ENCODE measurements at places on chromosomes 13 and 19.
A peak's percentile ranks its signal among the peaks of the same experiment; 100 is the strongest.

DNA sequence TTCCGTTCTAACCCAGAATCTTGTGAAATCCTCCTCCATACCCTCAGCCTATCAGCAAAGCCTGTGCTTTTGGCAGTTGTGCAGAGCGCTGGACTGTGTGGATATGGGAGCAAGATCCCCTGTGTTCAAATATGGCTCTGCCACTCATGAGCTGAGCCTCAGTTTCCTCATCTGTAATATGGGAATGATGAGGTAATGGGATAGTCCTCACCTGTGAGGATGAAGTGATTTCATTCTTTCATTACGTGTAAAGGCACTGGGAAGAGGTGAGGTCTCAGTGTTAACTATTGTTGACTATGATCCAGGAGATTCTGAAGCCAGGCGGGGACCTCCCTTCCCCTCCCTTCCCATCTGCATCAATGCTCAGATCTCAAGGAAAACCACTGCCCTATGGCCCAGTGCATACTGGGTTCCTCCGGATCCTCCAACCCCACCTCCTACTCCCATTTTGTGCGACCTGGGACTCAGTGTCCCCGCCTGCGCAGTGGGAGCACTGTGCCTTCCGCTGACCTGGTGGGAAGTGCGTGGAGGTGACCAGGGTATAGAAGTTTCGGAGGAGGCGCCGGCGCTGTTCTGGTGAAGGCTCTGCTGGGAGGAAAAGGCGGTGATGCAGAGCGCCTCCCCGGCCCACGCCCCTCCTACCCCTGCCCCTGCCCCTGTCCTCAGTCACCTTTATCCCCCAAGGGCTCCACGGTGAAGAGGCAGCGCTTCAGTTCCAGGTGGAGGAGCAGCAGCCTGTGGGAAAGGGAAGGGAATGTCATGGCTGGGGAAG lies 5.0 kb downstream of the FUZ start:
- DNase-seq, result no peak

DNA sequence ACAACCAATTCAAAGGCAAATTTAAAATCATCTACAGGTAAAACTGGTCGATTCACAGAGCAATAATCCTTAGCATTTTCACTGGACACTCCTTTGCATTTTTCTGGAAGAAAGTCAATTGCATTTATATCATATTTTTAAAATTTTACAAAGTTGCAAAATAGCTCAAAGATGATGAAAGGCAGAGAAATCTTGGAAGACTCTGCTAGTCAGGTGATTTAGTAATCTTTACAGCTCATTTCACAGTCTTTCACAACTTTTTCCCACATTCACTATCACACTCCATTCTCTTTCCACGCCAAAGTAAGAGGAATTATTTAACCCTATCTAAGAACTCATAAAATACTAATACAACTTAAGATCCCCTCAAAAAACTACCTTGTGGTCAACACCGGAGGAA lies 1063.8 kb downstream of the EFNB2 start:
- no peak for DNase-seq

GRCh38 chr13:111171112-111171511 lies 56.0 kb downstream of the ARHGEF7 start:
- no peak for DNase-seq

DNA sequence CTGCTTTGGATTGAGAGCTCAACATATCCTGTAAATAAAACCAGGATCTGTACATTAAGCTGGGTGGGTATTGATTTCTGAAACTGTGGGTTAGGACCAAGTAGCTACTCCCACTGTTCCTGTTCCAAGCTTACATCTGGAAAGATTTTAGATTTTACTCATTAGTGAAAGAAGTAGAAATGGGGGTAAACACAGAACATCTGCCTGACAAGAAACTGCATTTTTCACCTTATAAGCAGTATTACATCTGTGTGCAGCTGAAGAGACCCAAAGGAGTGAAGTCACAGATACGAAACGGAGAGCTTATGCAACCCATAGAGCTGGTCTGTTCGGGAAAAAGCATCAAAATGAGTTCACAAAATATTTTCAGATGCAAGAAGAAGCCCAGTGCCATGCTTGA lies 235.2 kb downstream of the SLITRK5 start:
- DNase-seq, result no peak

DNA sequence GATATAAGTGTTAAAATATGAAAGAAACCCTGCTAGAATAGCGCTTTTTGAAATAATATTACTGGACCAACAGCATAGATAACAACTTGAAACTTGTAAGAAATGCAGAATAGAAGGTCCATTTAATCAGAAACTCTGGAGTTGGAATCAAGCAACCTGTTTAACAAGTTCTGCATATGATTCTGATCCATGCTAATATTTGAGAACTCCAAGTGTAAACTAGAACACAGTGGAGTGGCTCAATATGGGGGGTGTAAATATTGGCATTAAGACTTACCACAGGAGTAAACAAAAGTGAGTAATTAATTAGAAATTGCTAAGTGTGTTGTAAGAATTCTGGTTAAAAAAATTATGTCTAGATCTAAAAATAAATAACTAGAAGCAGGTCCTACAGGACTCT lies 151.2 kb downstream of the SLITRK1 start:
- no peak for DNase-seq

GRCh38 chr13:96474181-96474557 lies 384.3 kb downstream of the HS6ST3 start:
- DNase-seq, result no peak

DNA sequence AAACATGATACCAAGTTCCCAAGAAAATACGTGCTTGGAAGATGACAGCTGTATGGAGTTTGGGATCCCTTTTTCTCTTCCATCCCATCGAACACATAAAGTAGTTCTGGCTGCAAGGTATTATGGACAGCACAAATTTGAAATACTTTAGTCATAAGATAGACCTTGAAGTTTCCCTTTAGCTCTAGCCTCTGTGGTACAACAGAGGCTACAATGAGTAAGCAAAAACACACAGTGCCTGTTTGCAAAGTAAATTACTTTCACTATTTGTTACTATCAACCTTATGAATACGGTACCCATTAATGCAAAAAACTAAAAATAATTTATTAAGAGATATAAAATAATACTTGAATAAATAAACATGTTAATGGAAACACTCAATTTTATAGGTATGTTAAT lies 21.0 kb upstream of the LRCH1 start:
- DNase-seq, result no peak

- DNase-seq, result no peak
These were observed 152.1 kb downstream of the POSTN start for GRCh38 chr13:37446503-37446902.

- DNase-seq, result no peak
These were observed 36.1 kb downstream of the TNFSF13B start for GRCh38 chr13:108305655-108306054.

DNA sequence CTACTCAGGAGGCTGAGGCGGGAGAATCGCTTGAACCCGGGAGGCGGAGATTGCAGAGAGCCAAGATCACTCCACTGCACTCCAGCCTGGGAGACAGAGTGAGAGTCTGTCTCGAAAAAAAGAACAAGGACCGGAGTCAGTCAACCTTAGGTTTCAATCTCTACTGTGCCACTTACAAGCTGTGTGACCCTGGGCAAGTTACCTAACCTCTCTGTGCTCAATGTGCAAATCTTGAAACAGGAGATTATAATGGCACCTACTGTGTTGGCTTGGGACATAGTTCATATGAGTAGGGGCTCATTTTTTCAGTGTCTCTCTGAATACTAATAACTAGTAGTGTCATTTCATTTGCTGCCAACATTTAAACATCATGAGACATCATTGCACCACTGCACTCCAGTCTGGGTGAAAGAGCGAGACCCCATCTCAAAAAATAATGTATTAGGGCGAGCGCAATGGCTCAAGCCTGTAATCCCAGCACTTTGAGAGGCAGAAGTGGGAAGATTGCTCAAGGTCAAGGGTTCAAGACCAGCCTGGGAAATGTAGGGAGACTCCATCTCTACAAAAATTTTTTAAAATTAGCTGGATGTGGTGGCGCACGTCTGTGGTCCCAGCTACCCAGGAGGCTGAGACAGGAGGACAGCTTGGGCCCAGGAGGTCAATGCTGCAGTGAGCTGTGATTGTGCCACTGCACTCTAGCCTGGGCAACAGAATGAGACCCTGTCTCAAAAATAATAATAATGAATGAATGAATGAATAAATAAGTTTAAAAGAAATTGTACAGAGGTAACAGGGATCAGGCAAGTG lies 5.5 kb downstream of the C3 start:
- DNase-seq, result no peak

GRCh38 chr19:3857449-3858003 lies 11.3 kb downstream of the ZFR2 start:
- DNase-seq, result no peak

GRCh38 chr13:51283371-51283770 lies 56.1 kb upstream of the SERPINE3 start:
- no peak for DNase-seq

DNA sequence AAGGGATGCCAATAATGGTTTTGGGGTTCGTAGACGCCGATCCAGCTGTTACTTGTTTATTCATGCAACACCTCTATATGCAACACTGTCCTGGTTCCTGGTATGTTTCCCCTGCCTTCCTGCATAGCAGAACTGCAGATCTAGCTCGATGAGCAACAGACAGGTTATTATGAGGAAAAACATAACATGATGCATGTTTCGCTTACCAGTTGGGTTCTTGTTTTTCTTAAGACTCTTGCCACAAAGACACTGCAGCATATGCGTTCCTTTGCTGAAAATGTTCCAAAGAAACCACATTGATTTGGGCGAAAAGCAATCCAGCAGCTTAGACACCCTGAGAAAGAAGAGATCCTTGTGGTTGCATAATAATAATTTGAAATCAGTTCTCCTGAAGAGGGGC lies 583 bp downstream of the FGF14 start:
- DNase-seq, result no peak

- DNase-seq, result no peak
These were observed 2.3 kb downstream of the DHRS12 start for GRCh38 chr13:51801631-51802099.

GRCh38 chr13:46181840-46182490 lies at the start of gene LCP1:
Gene LCP1 (minus strand): TSS chr13:46182177. CDS start chr13:46159662, 22,515 bp downstream.
- DNase-seq, result peak; percentile 61

- no peak for DNase-seq
These were observed 9.0 kb upstream of the MYDGF start for GRCh38 chr19:4678881-4679790.

DNA sequence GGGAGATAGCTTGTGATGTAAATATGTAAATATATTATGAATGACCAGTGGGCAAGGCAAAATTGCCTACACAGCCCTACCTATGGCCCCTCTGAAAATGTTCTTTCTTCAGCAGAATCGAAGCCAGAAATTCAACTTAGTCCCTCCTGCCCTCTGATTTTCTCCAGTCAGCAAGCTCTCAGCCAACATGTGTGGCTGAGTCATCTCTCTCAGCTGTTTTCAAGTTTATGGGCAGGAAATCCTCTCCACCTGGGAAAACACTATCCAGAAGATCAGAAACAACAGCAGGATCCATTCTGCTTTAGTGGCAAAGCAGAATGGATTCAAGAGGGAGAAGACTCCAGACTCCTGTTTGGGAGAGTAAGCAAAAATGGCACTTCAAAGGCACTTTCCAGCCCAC lies 8.9 kb upstream of the ZNF527 start:
- DNase-seq, result no peak

Measured in stimulated activated CD8-positive, alpha-beta memory T cell treated with anti-CD3 and anti-CD28 coated beads, Interleukin-4, amount 100 ng/mL, for 4 hours (primary cell).